Esophagus squamous epithelium (tissue), 5 donors: ENCODE measurements at places on chromosomes 16 and 17.

GRCh38 chr16:48609652-48610029 lies 339 bp downstream of the N4BP1 start:
- H3K4me3 ChIP-seq, result peak overlapping the region; percentile 95
- no peak for DNase-seq
- peak overlapping the region; percentile 99 for H3K27ac ChIP-seq
- H3K27me3 ChIP-seq, result no peaks in the 10 kb centered on the region

GRCh38 chr17:75945211-75945610 lies 4.4 kb upstream of the FBF1 start:
- no peak overlapping the region for H3K27ac ChIP-seq
- peaks cover 70% of the 10 kb centered on the region for H3K36me3 ChIP-seq
- peaks cover 9% of the 10 kb centered on the region for H3K4me1 ChIP-seq
- H3K4me3 ChIP-seq, result no peak overlapping the region

DNA sequence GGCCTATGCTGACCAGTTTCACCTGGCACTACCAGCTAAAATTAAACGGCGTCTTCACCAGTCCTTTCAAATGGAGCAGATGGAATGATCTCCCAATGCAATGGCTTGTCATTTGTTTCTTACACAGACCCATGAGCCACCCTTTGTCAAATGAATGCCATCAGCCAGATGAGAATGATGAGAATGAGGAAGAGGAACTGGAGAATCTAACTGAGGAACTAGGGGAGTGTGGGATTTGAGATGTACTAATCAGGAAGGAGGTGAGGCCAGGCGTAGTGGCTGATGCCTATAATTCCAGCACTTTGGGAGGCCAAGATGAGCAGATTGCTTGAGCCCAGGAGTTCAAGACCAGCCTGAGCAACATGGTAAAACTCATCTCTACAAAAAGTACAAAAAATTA lies 116.4 kb downstream of the HS3ST3A1 start:
- no peak overlapping the region for H3K27ac ChIP-seq
- H3K4me1 ChIP-seq, result no peaks in the 10 kb centered on the region
- H3K4me3 ChIP-seq, result no peak overlapping the region
- H3K27me3 ChIP-seq, result no peaks in the 10 kb centered on the region
- no peaks in the 10 kb centered on the region for H3K36me3 ChIP-seq
- no peak for DNase-seq

- H3K36me3 ChIP-seq, result no peaks in the 10 kb centered on the region
- DNase-seq, result no peak
- no peaks in the 10 kb centered on the region for H3K4me1 ChIP-seq
These were observed 212.2 kb downstream of the CA10 start for GRCh38 chr17:51946311-51946710.

DNA sequence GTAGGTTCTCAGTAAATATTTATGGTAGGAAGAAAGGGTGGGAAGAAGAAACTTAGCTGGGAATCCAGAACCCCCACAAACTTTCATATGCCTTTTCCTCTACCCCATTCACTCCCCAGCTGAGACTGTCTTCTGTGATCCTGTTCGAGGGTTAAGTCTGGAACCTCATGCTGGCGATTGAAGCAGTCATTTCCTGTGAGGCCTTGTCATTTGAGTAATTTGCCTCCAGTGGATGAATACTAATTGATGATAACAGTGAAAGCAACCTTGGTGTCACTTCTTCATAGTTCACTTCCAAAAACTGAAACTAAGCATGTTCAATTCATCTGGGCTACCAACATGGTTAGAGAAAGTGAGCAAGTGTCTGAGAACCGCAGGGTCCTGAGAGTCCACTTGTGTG lies 401.2 kb downstream of the CDH13 start:
- no peak overlapping the region for H3K4me3 ChIP-seq
- H3K27me3 ChIP-seq, result no peaks in the 10 kb centered on the region
- no peaks in the 10 kb centered on the region for H3K4me1 ChIP-seq
- H3K36me3 ChIP-seq, result no peaks in the 10 kb centered on the region

GRCh38 chr16:89288577-89288844 lies 71.0 kb downstream of the ZNF778 start:
- H3K27ac ChIP-seq, result no peak overlapping the region
- no peak overlapping the region for H3K4me3 ChIP-seq
- no peak for DNase-seq
- peaks cover 30% of the 10 kb centered on the region for H3K36me3 ChIP-seq

- no peaks in the 10 kb centered on the region for H3K27me3 ChIP-seq
- H3K4me1 ChIP-seq, result no peaks in the 10 kb centered on the region
- no peak overlapping the region for H3K27ac ChIP-seq
- DNase-seq, result no peak
- no peaks in the 10 kb centered on the region for H3K36me3 ChIP-seq
- no peak overlapping the region for H3K4me3 ChIP-seq
These were observed 10.8 kb upstream of the DRG2 start for GRCh38 chr17:18076936-18077335.

GRCh38 chr16:68517606-68518166 lies 21.4 kb upstream of the ZFP90 start:
- H3K4me1 ChIP-seq, result peaks cover 9% of the 10 kb centered on the region
- DNase-seq, result no peak
- H3K4me3 ChIP-seq, result no peak overlapping the region
- no peak overlapping the region for H3K27ac ChIP-seq
- H3K27me3 ChIP-seq, result no peaks in the 10 kb centered on the region
- no peaks in the 10 kb centered on the region for H3K36me3 ChIP-seq

DNA sequence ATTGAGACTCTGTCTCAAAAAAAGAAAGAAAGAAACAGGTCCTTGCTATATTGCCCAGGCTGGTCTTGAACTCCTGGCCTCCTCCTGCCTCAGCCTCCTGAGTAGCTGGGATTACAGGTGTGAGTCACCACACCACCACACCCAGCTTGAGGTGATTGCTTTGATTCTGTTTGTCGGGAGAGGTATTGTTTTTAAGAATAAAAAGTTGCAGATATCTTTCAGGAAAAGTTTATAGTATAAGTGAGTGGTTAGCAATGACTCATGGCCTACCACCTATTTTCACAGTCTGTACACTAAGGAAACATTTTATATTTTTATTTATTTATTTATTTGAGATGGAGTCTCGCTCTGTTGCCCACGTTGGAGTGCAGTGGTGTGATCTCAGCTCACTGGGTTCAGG lies 45.0 kb downstream of the RHOT1 start:
- no peaks in the 10 kb centered on the region for H3K4me1 ChIP-seq

- peaks cover 69% of the 10 kb centered on the region for H3K4me1 ChIP-seq
- H3K27me3 ChIP-seq, result no peaks in the 10 kb centered on the region
- H3K4me3 ChIP-seq, result no peak overlapping the region
- H3K27ac ChIP-seq, result peak overlapping the region; percentile 40
These were observed 12.0 kb upstream of the STAT3 start for GRCh38 chr17:42399948-42400843.

GRCh38 chr17:76499267-76499667 lies 2.0 kb downstream of the RHBDF2 start:
- no peak for DNase-seq
- peak overlapping the region; percentile 91 for H3K27ac ChIP-seq
- no peaks in the 10 kb centered on the region for H3K36me3 ChIP-seq
- no peaks in the 10 kb centered on the region for H3K27me3 ChIP-seq
- H3K4me1 ChIP-seq, result peaks cover 16% of the 10 kb centered on the region

- no peaks in the 10 kb centered on the region for H3K27me3 ChIP-seq
- no peak overlapping the region for H3K27ac ChIP-seq
- H3K36me3 ChIP-seq, result no peaks in the 10 kb centered on the region
- no peak overlapping the region for H3K4me3 ChIP-seq
- DNase-seq, result no peak
- H3K4me1 ChIP-seq, result no peaks in the 10 kb centered on the region
These were observed 10.2 kb downstream of the NOG start for GRCh38 chr17:56603486-56604238.

- H3K27ac ChIP-seq, result no peak overlapping the region
- H3K4me1 ChIP-seq, result peaks cover 9% of the 10 kb centered on the region
- peaks cover 57% of the 10 kb centered on the region for H3K27me3 ChIP-seq
- H3K36me3 ChIP-seq, result no peaks in the 10 kb centered on the region
- no peak for DNase-seq
These were observed 32.7 kb downstream of the TLE7 start for GRCh38 chr16:71409011-71409775.

DNA sequence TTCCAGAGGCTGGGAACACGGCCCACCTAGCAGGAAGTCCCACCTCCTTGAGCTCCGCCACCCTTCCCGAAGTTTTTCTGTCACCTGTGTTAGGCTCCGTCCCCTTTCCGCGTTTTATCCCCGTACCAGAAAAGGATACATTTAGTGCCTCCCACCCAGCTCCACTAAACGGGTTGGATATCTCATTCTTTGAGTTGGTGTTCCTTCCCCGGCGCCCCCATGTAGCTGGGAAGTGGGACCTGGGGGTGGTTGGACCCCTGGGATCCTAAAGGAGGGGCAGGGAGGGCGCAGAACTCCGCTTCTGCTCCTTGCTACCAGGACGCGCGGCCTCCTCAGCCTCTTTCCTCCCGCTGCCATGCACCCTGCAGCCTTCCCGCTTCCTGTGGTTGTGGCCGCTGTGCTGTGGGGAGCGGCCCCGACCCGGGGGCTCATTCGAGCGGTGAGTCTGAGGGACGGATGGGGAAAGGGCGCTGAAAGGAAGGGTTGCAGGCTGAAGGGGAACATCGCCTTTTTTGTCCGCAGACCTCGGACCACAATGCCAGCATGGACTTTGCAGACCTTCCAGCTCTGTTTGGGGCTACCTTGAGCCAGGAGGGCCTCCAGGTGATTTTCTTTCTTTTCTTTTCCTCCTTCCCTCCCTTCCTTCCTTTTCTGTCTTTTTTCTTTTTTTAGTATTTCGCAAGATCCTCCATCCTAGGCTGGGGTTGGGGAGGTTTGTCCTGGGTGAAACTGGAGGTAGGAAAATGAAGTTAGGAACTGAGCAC lies 669 bp downstream of the RNF167 start:
- H3K4me1 ChIP-seq, result peaks cover 75% of the 10 kb centered on the region
- peaks cover 23% of the 10 kb centered on the region for H3K36me3 ChIP-seq
- H3K4me3 ChIP-seq, result peak overlapping the region; percentile 64
- H3K27me3 ChIP-seq, result no peaks in the 10 kb centered on the region
- H3K27ac ChIP-seq, result peak overlapping the region; percentile 92

DNA sequence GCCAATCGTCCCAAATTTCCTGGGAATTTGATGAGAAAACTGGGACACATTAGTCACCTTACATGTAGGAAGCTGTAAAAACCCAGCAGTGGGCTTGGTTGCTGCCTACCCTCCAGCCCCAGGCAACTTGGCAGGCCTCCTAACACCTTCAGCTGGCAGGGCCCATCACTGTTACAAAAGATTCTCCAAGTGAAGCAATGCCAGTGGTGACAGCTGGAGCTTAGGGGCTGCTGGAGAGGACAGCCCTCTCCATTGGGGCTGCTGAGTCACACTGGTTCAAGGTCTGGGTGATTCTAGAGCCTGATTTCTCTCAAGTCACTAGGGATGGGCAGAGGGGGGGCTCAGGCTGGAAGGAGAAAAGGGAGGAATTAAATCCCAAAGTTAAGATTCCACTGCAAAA lies 180.6 kb downstream of the COPRS start:
- H3K27ac ChIP-seq, result no peak overlapping the region
- no peaks in the 10 kb centered on the region for H3K4me1 ChIP-seq
- H3K36me3 ChIP-seq, result no peaks in the 10 kb centered on the region
- no peak for DNase-seq
- H3K27me3 ChIP-seq, result peaks cover 5% of the 10 kb centered on the region

DNA sequence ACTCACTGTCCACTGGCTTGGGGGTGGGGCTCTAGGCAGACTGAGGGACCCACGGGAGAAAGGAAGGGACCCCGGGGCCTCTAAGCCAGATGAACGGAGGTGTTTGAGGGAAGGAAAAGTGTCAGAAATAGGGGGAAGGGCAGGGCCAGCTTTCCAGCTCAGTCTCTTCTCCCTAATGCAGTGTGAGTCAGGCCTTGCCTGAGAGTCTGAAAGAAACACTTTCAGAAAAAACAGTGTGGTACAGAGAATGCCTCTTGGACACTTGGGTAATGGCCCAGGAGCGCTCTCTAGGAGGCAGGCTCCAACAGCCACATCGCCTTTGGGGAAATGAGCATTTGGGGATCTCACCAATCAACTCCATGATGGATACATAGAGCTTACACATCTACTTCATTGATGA lies 46.9 kb downstream of the NDEL1 start:
- H3K27ac ChIP-seq, result no peak overlapping the region
- H3K4me1 ChIP-seq, result peaks cover 5% of the 10 kb centered on the region
- H3K27me3 ChIP-seq, result no peaks in the 10 kb centered on the region
- no peak overlapping the region for H3K4me3 ChIP-seq
- H3K36me3 ChIP-seq, result peaks cover 3% of the 10 kb centered on the region

- peak overlapping the region; percentile 30 for H3K27ac ChIP-seq
- peaks cover 42% of the 10 kb centered on the region for H3K4me1 ChIP-seq
These were observed 1.1 kb upstream of the LCMT1 start for GRCh38 chr16:25110387-25110947.

DNA sequence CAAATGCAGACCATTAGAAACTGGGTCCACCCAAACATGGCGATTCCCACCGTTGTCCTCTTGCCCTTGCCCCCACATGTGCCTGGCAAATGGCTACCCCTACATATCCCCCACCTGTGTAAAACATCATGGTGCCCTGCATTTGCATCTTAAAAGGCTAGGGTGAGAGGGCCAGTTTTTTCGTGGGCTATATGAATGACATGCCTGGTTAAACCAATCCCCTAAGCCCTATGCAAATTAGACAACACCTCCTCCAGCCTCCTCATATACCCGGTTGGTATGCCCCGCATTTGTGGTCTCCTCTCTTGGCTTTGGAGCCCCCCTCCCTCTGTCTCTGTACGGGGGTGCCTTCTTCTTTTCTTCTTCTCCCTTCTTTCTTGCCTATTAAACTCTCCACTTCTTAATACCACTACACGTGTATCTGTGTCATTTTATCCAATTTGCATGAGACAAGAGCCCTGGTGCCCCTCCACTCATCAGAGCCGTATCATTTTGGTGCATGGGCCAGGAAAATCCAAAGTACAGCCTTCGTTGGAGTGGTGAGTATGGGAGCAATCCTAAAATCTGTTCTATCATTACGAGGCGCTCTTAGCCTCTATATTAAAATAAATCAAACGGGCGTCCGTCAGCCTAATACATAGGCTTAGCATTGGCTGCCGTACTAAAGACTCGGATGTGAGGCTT lies 30.1 kb downstream of the QPRT start:
- DNase-seq, result no peak
- no peak overlapping the region for H3K4me3 ChIP-seq
- H3K27me3 ChIP-seq, result no peaks in the 10 kb centered on the region
- no peaks in the 10 kb centered on the region for H3K36me3 ChIP-seq
- H3K4me1 ChIP-seq, result no peaks in the 10 kb centered on the region
- no peak overlapping the region for H3K27ac ChIP-seq

- H3K27ac ChIP-seq, result no peak overlapping the region
- no peak overlapping the region for H3K4me3 ChIP-seq
- DNase-seq, result no peak
- no peaks in the 10 kb centered on the region for H3K27me3 ChIP-seq
- no peaks in the 10 kb centered on the region for H3K4me1 ChIP-seq
These were observed 16.3 kb downstream of the MEIOC start for GRCh38 chr17:44672479-44673093.

- H3K27ac ChIP-seq, result no peak overlapping the region
- H3K4me1 ChIP-seq, result peaks cover 13% of the 10 kb centered on the region
- no peak for DNase-seq
These were observed 138.8 kb downstream of the PRKCA start for GRCh38 chr17:66441101-66441661.

GRCh38 chr16:56814537-56815432 lies 50.2 kb upstream of the SLC12A3 start:
- no peak overlapping the region for H3K27ac ChIP-seq
- H3K27me3 ChIP-seq, result no peaks in the 10 kb centered on the region
- peaks cover 24% of the 10 kb centered on the region for H3K36me3 ChIP-seq
- DNase-seq, result no peak
- H3K4me3 ChIP-seq, result no peak overlapping the region
- H3K4me1 ChIP-seq, result no peaks in the 10 kb centered on the region

GRCh38 chr16:63244631-63245030 lies 1208.4 kb upstream of the CDH8 start:
- H3K27ac ChIP-seq, result no peak overlapping the region
- no peak for DNase-seq
- no peaks in the 10 kb centered on the region for H3K4me1 ChIP-seq
- no peaks in the 10 kb centered on the region for H3K27me3 ChIP-seq
